Natural killer cell treated with Interleukin-12 subunit alpha and Interleukin-12 subunit beta and Interleukin-15 and Interleukin-18, amount 100 ng/mL, for 72 hours (primary cell): ENCODE measurements at places on chromosomes 5 and 9. TPM values are rescaled to one million over a fixed set of nuclear protein-coding genes. Genes with fewer than 3 reads are reported as not detected.

DNA sequence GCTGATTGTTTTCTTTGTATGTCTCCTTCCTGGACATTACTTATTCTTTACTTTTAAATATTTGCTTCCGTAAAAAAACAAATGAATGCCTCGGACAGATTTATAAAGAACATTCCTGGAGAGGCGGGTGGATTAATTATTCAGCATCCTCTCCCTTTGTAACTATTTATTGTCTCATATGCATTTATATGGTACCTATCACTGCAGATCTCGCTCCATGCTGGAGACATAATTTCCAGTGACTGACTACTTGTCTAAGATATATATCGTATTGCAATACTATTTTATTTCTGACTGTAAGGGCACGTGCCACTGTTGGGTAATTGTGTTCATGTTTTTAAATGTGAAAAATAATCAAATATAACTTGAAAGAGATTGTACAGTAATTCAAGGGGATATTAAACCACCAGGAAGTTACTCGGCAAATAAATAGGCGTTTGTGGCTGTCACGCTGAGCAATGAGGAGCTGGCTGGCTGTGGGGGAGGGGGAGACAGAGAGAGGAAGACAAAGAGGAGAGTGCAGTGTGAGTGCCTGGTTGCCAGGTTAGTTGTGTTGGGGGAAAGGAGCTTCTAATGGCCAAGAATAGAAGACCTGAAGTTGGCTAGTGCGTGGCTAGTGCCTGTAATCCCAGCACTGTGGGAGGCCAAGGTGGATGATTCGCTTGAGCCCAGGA lies 131.8 kb upstream of the GABRP start:
- H3K27me3 ChIP-seq, result peaks cover 29% of the 10 kb centered on the region
- H3K4me1 ChIP-seq, result no peaks in the 10 kb centered on the region
- no peak overlapping the region for H3K27ac ChIP-seq
- no peak overlapping the region for H3K4me3 ChIP-seq
- H3K36me3 ChIP-seq, result no peaks in the 10 kb centered on the region

DNA sequence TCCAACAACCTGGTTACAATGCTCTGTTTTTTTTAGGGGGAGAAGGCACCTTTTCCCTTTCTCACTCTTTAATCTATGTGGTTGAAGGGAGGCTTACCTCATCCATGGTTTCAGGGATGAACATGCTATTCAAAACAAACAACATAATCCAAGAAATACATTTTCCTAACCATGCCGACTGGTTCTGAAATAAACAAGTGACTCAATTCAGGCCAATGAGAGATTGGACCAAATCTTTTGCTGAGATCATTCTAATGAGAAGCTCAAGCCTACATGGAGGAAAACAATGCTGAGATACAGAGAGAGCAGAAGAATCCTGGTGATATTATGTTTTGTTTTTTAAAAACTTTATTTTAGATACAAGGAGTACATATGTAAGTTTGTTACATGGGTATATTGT lies 46.8 kb upstream of the ELL2 start:
- H3K4me3 ChIP-seq, result no peak overlapping the region
- no peaks in the 10 kb centered on the region for H3K36me3 ChIP-seq
- H3K27me3 ChIP-seq, result no peaks in the 10 kb centered on the region
- H3K4me1 ChIP-seq, result no peaks in the 10 kb centered on the region
- no peak for DNase-seq
- H3K27ac ChIP-seq, result no peak overlapping the region

GRCh38 chr5:174251305-174252000 lies 205.9 kb downstream of the NSG2 start:
- DNase-seq, result no peak
- no peak overlapping the region for H3K27ac ChIP-seq
- peaks cover 4% of the 10 kb centered on the region for H3K36me3 ChIP-seq
- no peak overlapping the region for H3K4me3 ChIP-seq

GRCh38 chr5:83715236-83716065 lies 5.2 kb downstream of the HAPLN1 start:
- H3K27me3 ChIP-seq, result peaks cover 13% of the 10 kb centered on the region
- H3K27ac ChIP-seq, result no peak overlapping the region
- no peaks in the 10 kb centered on the region for H3K4me1 ChIP-seq
- no peaks in the 10 kb centered on the region for H3K36me3 ChIP-seq
- H3K4me3 ChIP-seq, result no peak overlapping the region

GRCh38 chr5:21140987-21141386 lies 1153.0 kb upstream of the CDH18 start:
- H3K36me3 ChIP-seq, result no peaks in the 10 kb centered on the region
- no peak for DNase-seq
- no peaks in the 10 kb centered on the region for H3K27me3 ChIP-seq
- no peak overlapping the region for H3K27ac ChIP-seq
- no peak overlapping the region for H3K4me3 ChIP-seq

GRCh38 chr5:53087621-53088121 lies 21.9 kb downstream of the MOCS2 start:
- H3K4me3 ChIP-seq, result no peak overlapping the region
- no peak for DNase-seq
- H3K36me3 ChIP-seq, result no peaks in the 10 kb centered on the region
- peaks cover 9% of the 10 kb centered on the region for H3K4me1 ChIP-seq
- peaks cover 13% of the 10 kb centered on the region for H3K27me3 ChIP-seq
- no peak overlapping the region for H3K27ac ChIP-seq

GRCh38 chr5:134127376-134127861 lies 12.9 kb downstream of the TCF7 start:
- peaks cover 57% of the 10 kb centered on the region for H3K4me1 ChIP-seq
- DNase-seq, result no peak
- no peak overlapping the region for H3K27ac ChIP-seq
- H3K27me3 ChIP-seq, result no peaks in the 10 kb centered on the region
- no peak overlapping the region for H3K4me3 ChIP-seq
- no peaks in the 10 kb centered on the region for H3K36me3 ChIP-seq

GMCL2 gene
- not detected for total RNA-seq

SPATA31A3 gene
- total RNA-seq, result not detected

GADD45G gene
- total RNA-seq, result 24.3 TPM
